Spinal cord (tissue), 10 donors: ENCODE measurements at places on chromosomes 5 and 9.
A peak's percentile ranks its signal among the peaks of the same experiment; 100 is the strongest.

- no peaks in the 10 kb centered on the region for H3K36me3 ChIP-seq
- H3K27me3 ChIP-seq = no peaks in the 10 kb centered on the region
- H3K27ac ChIP-seq = no peak overlapping the region
- H3K4me1 ChIP-seq = no peaks in the 10 kb centered on the region
- H3K4me3 ChIP-seq = no peak overlapping the region
These were observed 595.3 kb downstream of the PSAT1 start for GRCh38 chr9:78892182-78892581.

GRCh38 chr5:170439223-170439943, 50.2 kb upstream of the KCNMB1 start:
- peaks cover 46% of the 10 kb centered on the region for H3K4me1 ChIP-seq
- no peak overlapping the region for H3K27ac ChIP-seq
- DNase-seq = no peak
- no peak overlapping the region for H3K4me3 ChIP-seq

GRCh38 chr9:36781533-36781932, 208.8 kb downstream of the MELK start:
- H3K27ac ChIP-seq = no peak overlapping the region
- no peaks in the 10 kb centered on the region for H3K27me3 ChIP-seq
- peaks cover 9% of the 10 kb centered on the region for H3K4me1 ChIP-seq
- no peak for DNase-seq

DNA sequence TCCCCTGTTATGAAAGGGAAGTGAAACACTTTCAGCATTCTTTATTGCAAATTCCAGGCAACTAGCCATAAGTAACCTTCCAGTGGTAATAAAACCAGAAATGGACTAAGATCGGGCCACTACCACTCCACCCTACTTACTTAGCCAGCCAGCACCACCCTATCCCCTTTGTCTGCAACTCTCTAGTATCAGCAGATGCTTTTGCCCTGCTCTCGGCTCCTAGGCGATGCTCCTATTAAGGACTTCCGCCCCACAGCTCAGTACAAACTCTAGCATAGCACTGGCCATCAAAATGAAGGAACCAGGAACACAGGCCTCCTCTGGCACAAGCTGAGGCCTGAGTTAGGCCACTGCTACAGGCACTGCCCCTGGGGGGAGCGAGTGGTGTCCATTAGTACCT, 81.2 kb downstream of the GLDC start:
- peak overlapping the region; percentile 72 for H3K27ac ChIP-seq
- H3K36me3 ChIP-seq = no peaks in the 10 kb centered on the region
- no peak overlapping the region for H3K4me3 ChIP-seq
- H3K4me1 ChIP-seq = peaks cover 12% of the 10 kb centered on the region
- no peaks in the 10 kb centered on the region for H3K27me3 ChIP-seq
- no peak for DNase-seq

DNA sequence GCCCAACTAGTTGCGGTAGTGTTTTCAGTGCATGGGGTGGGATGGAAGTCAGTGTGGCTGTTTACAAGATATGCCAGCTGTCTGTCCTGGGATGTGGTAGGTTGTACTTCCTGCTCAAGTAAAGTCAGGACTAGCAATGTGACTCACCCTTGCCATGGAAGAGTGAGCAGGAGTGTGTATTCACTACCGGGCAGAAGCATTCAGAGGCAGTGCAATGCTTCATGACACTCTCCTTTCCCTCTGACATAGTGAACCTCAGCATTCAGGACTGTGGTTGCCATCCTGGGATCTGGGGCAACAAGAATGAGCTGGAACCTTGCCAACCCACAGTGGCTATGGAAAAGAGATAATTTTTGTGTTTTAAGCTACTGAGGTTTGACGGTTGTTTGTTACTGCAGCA, 68.9 kb downstream of the BOD1 start:
- no peak overlapping the region for H3K27ac ChIP-seq
- H3K36me3 ChIP-seq = no peaks in the 10 kb centered on the region
- peaks cover 7% of the 10 kb centered on the region for H3K4me1 ChIP-seq
